Tibial nerve (tissue), 4 donors: ENCODE measurements at places on chromosomes 7 and 10. TPM values are rescaled to one million over a fixed set of nuclear protein-coding genes. Genes with fewer than 3 reads are reported as not detected.

DNA sequence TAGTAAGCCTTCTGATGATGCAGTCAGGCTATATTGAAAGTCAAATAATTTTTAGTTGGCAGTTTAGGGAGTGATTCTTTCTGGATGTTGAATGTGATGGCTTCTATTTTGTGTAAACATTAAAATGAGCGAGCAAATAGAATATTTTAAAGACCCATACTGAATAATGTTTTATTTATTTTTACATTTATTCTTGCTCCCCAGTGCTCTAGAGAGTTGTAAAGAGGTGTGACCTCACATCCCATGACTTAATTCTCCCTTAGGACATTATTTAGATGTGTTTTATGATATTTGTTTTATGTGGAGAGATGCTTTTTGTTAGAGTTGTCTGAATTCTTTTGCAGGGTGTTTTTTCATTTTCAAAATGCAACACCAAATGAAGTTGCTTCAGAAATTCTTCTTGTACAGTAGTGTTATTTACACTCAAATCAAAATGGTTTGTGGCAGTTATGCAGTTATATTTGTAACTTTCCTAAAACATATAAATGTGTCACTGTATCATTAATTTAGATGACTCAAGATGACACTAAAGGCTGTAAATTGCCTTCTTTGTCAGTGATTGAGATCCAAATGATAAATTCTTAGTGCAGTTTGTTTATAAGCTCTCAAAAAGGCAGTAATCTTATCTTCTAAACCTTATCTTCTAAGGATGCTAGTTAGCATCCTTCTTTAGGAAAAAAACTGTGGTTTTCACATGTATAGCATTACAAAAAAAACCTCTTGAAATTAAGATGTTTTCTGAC is 12.4 kb downstream of the UMAD1 start:
- no peak for DNase-seq

GRCh38 chr10:92420546-92421275 is 129.7 kb downstream of the MARCHF5 start:
- DNase-seq: no peak

DNA sequence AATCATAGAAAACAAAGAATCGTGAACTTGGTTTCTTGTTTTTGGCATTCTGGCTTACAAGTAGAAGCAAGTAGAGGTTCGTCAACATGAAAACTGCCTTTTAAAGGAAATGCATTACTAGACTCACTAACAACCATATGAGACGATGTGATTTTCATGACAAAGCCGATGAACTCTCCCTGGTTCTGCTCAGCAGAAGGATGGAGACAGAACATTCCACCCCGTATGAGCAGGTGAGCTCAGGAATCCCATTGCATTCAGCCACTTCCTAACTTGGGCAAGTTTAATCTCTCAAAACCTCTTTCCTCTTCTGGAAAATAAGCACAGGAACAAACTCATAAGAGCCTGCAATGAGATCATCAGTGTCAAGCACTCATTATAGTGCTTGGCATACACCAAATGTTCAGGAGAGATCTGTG is 57.4 kb upstream of the SVIL start:
- DNase-seq: no peak

GRCh38 chr7:45984386-45985295 is 63.6 kb upstream of the IGFBP3 start:
- no peak for DNase-seq

GRCh38 chr7:93515144-93515543 is 59.4 kb downstream of the CALCR start:
- no peak for DNase-seq

DNA sequence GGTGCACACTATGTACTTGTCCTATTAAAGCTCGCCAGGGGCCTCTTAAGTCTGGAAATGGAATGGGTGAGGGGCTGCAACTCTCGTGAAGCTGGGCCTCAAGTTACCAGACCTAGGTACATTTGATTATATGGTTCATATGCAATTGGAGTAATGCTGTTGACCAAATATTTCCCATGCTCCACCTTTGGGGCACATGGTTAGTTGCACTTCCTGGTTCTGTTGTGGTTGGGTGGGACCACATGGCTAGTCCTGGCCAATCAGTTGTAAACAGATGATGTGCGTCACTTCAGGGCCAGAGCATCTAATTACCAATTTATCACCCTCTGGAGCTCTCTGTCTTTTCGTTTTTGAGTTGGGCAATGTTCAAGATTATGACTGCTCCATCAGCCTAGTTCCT is 39.5 kb upstream of the OPN4 start:
- DNase-seq: no peak

GRCh38 chr10:29535012-29535777 is 99.6 kb downstream of the SVIL start:
- DNase-seq: peak; percentile 54

GRCh38 chr7:128935342-128935730 is 2.4 kb upstream of the IRF5 start:
- DNase-seq: no peak

GRCh38 chr10:60237977-60238758 is 151.5 kb downstream of the ANK3 start:
- DNase-seq: no peak

ADAM12 gene
- 0.87 TPM for total RNA-seq

RPEL1 gene
- not detected for total RNA-seq

WASL gene
- total RNA-seq: 40.0 TPM

NRCAM gene
- 25.5 TPM for total RNA-seq

POLR2J gene
- total RNA-seq: 18.0 TPM

ZFYVE27 gene
- 43.5 TPM for total RNA-seq

HOXA10 gene
- 23.1 TPM for total RNA-seq
